ENCODE measurements at places on chromosomes 3 and 15.

DNA sequence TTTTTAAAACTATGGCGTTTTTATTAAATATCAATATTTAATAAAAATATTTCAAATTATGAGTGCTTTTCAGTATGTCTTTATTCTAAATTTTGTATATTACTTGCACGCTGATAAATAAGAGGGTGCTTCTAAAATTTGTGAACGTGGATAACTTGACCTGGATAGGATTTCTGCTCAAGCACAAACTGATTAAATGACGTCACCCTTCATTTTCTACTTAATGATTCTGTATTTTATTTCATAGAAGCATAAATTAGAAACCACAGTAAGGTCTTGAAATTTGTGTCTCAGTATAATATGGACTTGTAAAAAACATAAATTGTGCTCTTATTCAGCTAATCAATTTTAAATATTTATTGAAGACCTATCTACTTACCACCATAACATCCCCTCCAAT is 903.7 kb downstream of the ROBO2 start:
- no peak for DNase-seq

- DNase-seq: no peak
Measured at GRCh38 chr3:18862077-18862476, 286.2 kb upstream of the KCNH8 start.

DNA sequence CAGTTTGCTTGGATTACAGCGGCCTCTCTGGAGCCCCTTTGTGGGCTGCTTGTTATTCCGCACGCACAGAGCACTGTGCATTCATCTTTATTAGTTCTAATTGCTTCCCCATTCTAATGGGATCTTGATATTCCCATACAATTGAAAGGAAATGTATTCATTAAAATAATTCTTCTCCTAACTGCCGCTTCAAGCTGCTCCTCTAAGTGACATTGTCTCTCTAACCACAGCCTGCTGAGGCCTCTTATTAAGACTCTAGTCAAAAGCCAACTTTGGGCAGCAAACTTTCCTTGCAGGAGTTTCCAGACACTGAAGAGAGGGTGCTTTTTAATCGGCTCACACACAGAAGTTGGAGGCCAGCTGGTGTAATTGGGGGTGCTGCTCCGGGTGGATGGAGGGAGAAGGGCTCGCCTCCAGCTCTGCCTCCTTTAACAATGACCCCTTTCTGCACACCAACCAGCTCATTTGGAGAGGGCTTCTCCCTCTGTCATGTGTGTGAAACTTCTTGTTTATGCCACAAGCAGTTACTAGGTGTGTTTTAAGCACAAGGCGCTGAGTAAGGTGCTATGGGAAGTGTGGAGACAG is 5.6 kb upstream of the MAGEF1 start:
- peak; percentile 14 for DNase-seq

DNA sequence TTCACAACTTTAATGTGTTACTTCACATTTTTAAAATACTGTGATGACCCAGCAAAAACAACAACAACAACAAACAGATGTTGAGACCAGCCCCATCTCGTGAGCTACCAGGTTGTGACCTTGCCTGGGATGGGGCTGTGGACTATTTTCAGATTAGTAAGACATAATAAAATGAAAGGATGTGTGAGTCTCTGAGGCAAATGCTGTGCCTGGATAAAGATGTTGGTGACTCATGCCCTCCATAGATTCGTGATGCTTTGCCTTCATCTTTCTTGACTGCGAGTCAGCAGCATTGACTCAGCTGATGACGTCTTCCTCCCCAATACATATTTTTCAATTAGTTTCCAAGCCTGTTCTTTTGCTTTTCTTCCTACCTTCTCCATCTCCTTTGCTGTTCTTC is 453.0 kb upstream of the CFAP20DC start:
- DNase-seq: no peak

GRCh38 chr15:65792988-65793817 is 1.1 kb upstream of the DENND4A start:
- no peak for DNase-seq

- DNase-seq: no peak
Measured at GRCh38 chr15:81264072-81264857, 59.7 kb downstream of the STARD5 start.

GRCh38 chr15:84631706-84632272 is 22.3 kb downstream of the WDR73 start:
- DNase-seq: no peak

GRCh38 chr15:37891766-37892368 is 42.6 kb upstream of the TMCO5A start:
- peak; percentile 47 for DNase-seq

DNA sequence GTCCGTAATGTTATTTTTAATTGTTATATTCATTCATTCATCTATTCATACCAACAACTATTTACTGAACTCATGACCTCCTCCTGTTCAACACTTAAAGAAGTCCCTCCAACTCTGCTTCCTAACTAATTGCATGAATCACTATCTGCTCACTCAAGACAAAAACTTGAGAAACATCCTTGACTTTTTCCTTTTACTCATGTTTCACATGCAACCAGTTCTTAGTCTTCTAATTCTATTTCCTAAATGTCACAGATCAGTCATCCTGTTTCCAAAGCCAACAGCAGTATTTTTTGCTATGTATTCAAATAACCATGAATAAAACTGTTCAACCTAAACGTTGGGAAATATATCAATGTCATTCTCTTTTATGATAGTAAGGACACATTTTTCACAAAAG is 124.6 kb upstream of the GBE1 start:
- no peak for DNase-seq

DNA sequence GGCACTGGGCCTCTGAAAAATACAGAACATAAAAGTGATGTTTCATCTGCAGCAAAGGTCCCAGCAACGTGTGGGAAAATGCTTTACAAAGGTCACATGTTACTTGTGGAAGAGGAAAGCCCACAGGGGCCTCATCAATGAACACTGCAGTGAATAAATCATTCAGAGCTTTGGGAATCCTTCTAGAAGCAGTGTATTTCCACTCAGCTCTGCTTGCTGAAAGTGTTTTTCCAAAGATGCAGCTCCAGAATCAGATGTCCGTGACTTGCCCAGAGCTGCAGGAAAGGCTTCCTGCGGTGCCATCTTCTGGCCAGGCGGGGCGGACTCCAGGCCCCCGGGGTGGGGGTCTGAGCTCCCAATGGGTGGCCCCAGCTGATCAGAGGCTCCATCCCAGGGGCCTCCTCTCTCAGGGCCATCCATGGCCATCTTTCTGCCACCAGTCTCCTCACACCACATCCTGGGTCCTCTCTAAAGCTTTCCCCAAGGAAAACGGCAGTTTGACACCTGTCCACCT is 81.5 kb downstream of the C3orf70 start:
- DNase-seq: no peak

- no peak for DNase-seq
Measured at GRCh38 chr3:132001036-132001435, 33.8 kb downstream of the CPNE4 start.

GRCh38 chr15:78088773-78089080 is 3.6 kb upstream of the SH2D7 start:
- no peak for DNase-seq
